Neural progenitor cell (in vitro differentiated cells): ENCODE measurements at places on chromosomes 13 and 19. TPM values are rescaled to one million over a fixed set of nuclear protein-coding genes. Genes with fewer than 3 reads are reported as not detected.

Gene PET100
- 22.0 and 30.3 TPM in 2 replicates for total RNA-seq

Gene FKRP
- 18.6 and 40.5 TPM in 2 replicates for total RNA-seq

Gene FOXA3
- total RNA-seq, result 7.3 and 8.4 TPM in 2 replicates

Gene ZNF560
- total RNA-seq, result not detected in 2 replicates

Gene C19orf73
- total RNA-seq, result 1.7 TPM in 1 of 2 replicates, not detected in the other

Gene ZNF420
- 19.8 and 21.0 TPM in 2 replicates for total RNA-seq

Gene NKG7
- not detected in 2 replicates for total RNA-seq

Gene PRR36
- total RNA-seq, result 0.07 and 2.8 TPM in 2 replicates

Gene ANGPTL8
- total RNA-seq, result not detected in 2 replicates

Gene SIGLECL1
- not detected in 2 replicates for total RNA-seq

Gene GNG8
- total RNA-seq, result not detected in 2 replicates

Gene VMAC
- 4.6 and 6.8 TPM in 2 replicates for total RNA-seq

Gene ZNF773
- total RNA-seq, result 11.8 and 18.0 TPM in 2 replicates

Gene MEDAG
- total RNA-seq, result 0.06 TPM in 1 of 2 replicates, not detected in the other

Gene FLT1
- total RNA-seq, result 0.37 and 0.47 TPM in 2 replicates

Gene GPC5
- total RNA-seq, result 0.07 and 0.77 TPM in 2 replicates

Gene RNF17
- total RNA-seq, result not detected in 2 replicates

Gene CERS1
- 1.9 and 7.6 TPM in 2 replicates for total RNA-seq

Gene PPP1R37
- 8.1 and 34.1 TPM in 2 replicates for total RNA-seq

Gene CYP4F3
- total RNA-seq, result not detected in 2 replicates

Gene ATP11A
- total RNA-seq, result 12.6 and 17.6 TPM in 2 replicates

Gene FSTL3
- 2.4 and 21.9 TPM in 2 replicates for total RNA-seq

Gene RDH8
- total RNA-seq, result not detected in 2 replicates

Gene SIGLEC14
- total RNA-seq, result not detected in 2 replicates

Gene ZNF439
- total RNA-seq, result 5.2 and 6.5 TPM in 2 replicates

Gene RNASEH2A
- total RNA-seq, result 60.3 and 61.3 TPM in 2 replicates

Gene RASGRP4
- 0.09 TPM in 1 of 2 replicates, not detected in the other for total RNA-seq

Gene ZNF492
- total RNA-seq, result not detected in 2 replicates

Gene LRRC8E
- total RNA-seq, result 0.65 and 1.2 TPM in 2 replicates

Gene ZNF793
- 13.5 and 17.3 TPM in 2 replicates for total RNA-seq

Gene SPACA4
- not detected in 2 replicates for total RNA-seq

Gene HMG20B
- 51.4 and 135 TPM in 2 replicates for total RNA-seq

Gene ZNF677
- total RNA-seq, result 70.4 and 85.7 TPM in 2 replicates

Gene ZNF837
- total RNA-seq, result 1.4 and 8.5 TPM in 2 replicates

Gene ZNF486
- total RNA-seq, result 23.4 and 26.9 TPM in 2 replicates

Gene MADCAM1
- total RNA-seq, result 0.09 TPM in 1 of 2 replicates, not detected in the other

Gene ZNF443
- total RNA-seq, result 15.8 and 18.9 TPM in 2 replicates

Gene CGB3
- not detected in 2 replicates for total RNA-seq

Gene TYROBP
- not detected in 2 replicates for total RNA-seq

Gene ZNF600
- 2.7 and 3.5 TPM in 2 replicates for total RNA-seq

Gene INSL3
- 0.37 TPM in 1 of 2 replicates, not detected in the other for total RNA-seq

Gene RASIP1
- 0.86 and 3.2 TPM in 2 replicates for total RNA-seq

Gene CAMSAP3
- total RNA-seq, result 2.7 and 15.6 TPM in 2 replicates

Gene SPTBN4
- 2.5 and 8.4 TPM in 2 replicates for total RNA-seq

Gene CD22
- total RNA-seq, result 0.62 TPM in 1 of 2 replicates, not detected in the other

Gene CPAMD8
- total RNA-seq, result 16.3 and 36.8 TPM in 2 replicates

Gene ZNF440
- total RNA-seq, result 19.5 and 25.8 TPM in 2 replicates

Gene LINGO3
- total RNA-seq, result 1.5 TPM in 1 of 2 replicates, not detected in the other

Gene CYP2A6
- not detected in 2 replicates for total RNA-seq

Gene RGCC
- not detected in 2 replicates for total RNA-seq

Gene KLF1
- 0.43 and 0.64 TPM in 2 replicates for total RNA-seq

Gene ZNF66
- 24.3 and 29.5 TPM in 2 replicates for total RNA-seq

Gene PLPP2
- 2.5 TPM in 1 of 2 replicates, not detected in the other for total RNA-seq

Gene NKPD1
- total RNA-seq, result 0.02 and 0.19 TPM in 2 replicates

Gene KLF5
- total RNA-seq, result 0.84 and 0.96 TPM in 2 replicates
